Ascending aorta (tissue), 2 donors: ENCODE measurements at places on chromosomes 7 and 10.

DNA sequence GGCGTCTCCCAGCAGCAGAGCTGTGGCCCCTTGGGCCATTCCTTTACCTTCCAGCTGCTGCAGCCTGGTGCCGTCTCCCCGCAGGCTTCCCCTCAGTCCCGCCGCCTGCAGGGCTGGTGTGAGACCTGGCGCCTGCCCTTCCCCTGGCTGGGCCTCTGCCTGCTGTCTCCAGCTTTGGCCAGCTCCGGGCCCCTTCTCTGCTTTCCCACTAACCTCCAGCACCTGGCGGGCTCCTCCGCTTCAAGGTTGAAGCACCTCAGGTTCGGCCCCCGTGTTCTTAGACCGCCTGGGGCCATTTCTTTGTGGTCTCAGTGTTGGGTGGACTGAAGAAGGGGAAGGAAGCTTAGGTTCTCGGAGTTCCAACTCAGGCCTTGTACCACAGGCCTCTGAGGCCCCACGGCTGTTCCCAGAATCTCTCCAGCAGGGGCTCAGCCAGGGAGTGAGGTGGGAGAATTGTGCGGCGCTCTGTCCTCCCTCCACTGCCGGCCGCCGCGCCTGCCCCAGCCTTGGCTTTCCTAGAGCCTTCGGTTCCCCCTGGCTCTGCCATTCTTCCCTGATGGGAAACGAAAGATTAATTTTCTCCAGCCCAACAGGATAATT is 30.3 kb downstream of the GBX1 start:
- H3K4me1 ChIP-seq = no peaks in the 10 kb centered on the region
- DNase-seq = no peak
- no peak overlapping the region for H3K4me3 ChIP-seq
- no peaks in the 10 kb centered on the region for H3K27me3 ChIP-seq
- peaks cover 91% of the 10 kb centered on the region for H3K36me3 ChIP-seq

- no peaks in the 10 kb centered on the region for H3K27me3 ChIP-seq
- H3K27ac ChIP-seq = no peak overlapping the region
- H3K36me3 ChIP-seq = peaks cover 23% of the 10 kb centered on the region
- no peak for DNase-seq
- H3K4me1 ChIP-seq = no peaks in the 10 kb centered on the region
- H3K4me3 ChIP-seq = no peak overlapping the region
Measured at GRCh38 chr10:123761666-123762230, 95.6 kb downstream of the GPR26 start.

GRCh38 chr7:134865001-134865845 is 85.8 kb downstream of the CALD1 start:
- H3K4me3 ChIP-seq = peak overlapping the region; percentile 32
- peaks cover 29% of the 10 kb centered on the region for H3K36me3 ChIP-seq
- H3K27ac ChIP-seq = peak overlapping the region; percentile 74
- DNase-seq = no peak
- no peaks in the 10 kb centered on the region for H3K27me3 ChIP-seq

- H3K36me3 ChIP-seq = no peaks in the 10 kb centered on the region
- DNase-seq = no peak
- H3K4me3 ChIP-seq = no peak overlapping the region
Measured at GRCh38 chr10:17659365-17659764, 15.4 kb downstream of the STAM start.

GRCh38 chr10:7813481-7813880 is 4.8 kb upstream of the TAF3 start:
- no peaks in the 10 kb centered on the region for H3K4me1 ChIP-seq
- no peak overlapping the region for H3K4me3 ChIP-seq
- no peak overlapping the region for H3K27ac ChIP-seq
- DNase-seq = no peak
- H3K27me3 ChIP-seq = no peaks in the 10 kb centered on the region

DNA sequence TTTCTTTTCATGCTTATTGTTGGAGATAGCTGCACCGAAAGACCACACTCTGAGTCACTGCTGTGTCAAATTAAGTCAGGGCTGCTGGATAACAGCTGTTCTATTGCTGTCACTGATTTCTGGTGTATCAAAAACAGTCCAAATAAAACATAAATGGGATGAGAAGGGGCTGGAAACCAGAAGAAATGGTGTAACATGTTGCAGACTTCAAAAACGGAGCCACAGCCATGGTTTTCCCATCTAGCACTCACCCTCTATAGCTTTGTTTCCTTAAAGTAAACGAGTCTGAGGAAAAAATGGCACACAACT is 103.3 kb upstream of the DIP2C start:
- no peaks in the 10 kb centered on the region for H3K4me1 ChIP-seq
- no peak overlapping the region for H3K27ac ChIP-seq
- DNase-seq = no peak
- no peaks in the 10 kb centered on the region for H3K27me3 ChIP-seq

DNA sequence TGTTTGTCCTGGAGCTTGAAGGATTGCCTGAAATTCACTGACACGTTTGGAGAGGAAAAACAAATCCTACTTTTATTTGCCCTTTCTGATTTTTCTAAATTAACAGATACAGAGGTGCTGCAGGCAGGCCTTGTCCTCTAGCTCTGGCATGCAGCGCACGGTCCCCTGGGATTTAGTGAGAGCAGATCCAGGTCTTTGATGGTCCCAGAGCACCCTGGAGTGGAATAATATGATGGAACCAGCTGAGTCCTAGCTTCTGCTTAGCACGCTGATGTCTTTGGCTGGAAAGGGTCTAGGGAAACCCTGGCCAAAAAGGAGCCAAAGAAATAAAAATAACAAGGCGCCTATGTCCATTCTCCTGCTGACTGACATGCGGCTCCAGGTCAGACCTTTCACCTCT is 40.5 kb downstream of the C10orf120 start:
- no peaks in the 10 kb centered on the region for H3K4me1 ChIP-seq
- no peak for DNase-seq
- H3K4me3 ChIP-seq = no peak overlapping the region
- H3K27me3 ChIP-seq = no peaks in the 10 kb centered on the region
- no peak overlapping the region for H3K27ac ChIP-seq
- H3K36me3 ChIP-seq = no peaks in the 10 kb centered on the region

DNA sequence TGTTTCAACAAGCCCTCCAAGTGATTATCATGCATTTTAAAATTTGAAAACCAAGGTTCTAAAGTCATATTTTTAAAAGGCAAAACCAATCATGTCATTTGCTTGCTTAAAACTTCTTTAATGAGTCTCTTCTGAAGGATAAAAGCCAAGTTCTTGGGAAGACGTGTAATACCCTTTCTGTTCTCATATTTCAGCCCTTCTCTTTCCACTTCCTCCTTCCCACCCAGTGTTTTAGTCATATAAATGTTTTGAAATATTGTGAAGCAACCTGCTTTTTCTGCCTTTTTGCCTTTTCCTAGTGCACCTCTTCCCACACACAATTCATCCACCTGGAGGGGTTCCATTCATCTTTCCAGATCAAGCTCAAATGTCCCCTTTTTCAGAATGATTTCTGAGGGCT is 211.1 kb upstream of the LRRTM3 start:
- H3K36me3 ChIP-seq = no peaks in the 10 kb centered on the region
- H3K4me1 ChIP-seq = no peaks in the 10 kb centered on the region
- no peak overlapping the region for H3K27ac ChIP-seq
- H3K27me3 ChIP-seq = no peaks in the 10 kb centered on the region

- no peak overlapping the region for H3K27ac ChIP-seq
- H3K36me3 ChIP-seq = no peaks in the 10 kb centered on the region
- no peaks in the 10 kb centered on the region for H3K27me3 ChIP-seq
- H3K4me3 ChIP-seq = no peak overlapping the region
Measured at GRCh38 chr10:86130041-86130440, 236.6 kb downstream of the GRID1 start.

DNA sequence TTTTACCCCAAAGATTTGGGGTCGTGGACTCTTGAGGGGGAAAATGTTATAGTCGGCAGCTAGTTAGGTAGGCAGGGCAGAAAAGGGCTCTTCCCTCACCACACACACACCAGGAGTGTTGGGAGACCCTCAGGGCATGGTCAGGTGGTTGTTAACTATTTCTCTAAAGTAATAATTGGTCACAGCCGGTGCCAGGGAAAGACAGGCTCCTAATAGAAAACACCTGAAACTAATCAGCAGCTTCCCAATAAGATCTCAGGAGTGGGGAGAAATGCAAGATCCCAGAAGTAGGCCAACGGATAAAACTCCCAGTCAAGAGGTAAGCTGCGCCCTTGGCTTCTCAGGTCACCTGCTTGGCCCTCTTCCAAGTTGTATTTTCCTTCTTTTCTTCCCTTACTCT is 213.1 kb downstream of the PHTF2 start:
- H3K4me1 ChIP-seq = no peaks in the 10 kb centered on the region
- H3K4me3 ChIP-seq = no peak overlapping the region
- DNase-seq = no peak
- H3K36me3 ChIP-seq = no peaks in the 10 kb centered on the region
- H3K27ac ChIP-seq = no peak overlapping the region

DNA sequence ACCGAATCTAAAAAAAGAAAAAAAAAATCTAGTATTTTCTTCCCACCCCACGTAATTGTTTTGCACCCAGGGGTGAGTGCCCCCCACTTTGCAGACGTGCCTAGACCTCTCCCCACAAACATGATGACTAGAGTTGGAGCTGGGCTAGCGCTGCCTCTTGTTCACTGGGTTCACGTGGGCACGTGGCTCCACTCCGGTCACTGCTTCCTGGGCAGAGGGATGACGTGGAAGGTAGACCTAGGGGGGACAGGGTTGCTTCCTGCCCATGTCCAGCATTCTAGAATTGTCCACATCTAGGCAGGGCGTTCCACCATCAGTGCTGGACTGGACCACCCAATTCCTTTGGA is 861 bp upstream of the LIMK1 start:
- no peaks in the 10 kb centered on the region for H3K27me3 ChIP-seq
- peak overlapping the region; percentile 44 for H3K27ac ChIP-seq
- H3K36me3 ChIP-seq = no peaks in the 10 kb centered on the region
- H3K4me3 ChIP-seq = peak overlapping the region; percentile 67

DNA sequence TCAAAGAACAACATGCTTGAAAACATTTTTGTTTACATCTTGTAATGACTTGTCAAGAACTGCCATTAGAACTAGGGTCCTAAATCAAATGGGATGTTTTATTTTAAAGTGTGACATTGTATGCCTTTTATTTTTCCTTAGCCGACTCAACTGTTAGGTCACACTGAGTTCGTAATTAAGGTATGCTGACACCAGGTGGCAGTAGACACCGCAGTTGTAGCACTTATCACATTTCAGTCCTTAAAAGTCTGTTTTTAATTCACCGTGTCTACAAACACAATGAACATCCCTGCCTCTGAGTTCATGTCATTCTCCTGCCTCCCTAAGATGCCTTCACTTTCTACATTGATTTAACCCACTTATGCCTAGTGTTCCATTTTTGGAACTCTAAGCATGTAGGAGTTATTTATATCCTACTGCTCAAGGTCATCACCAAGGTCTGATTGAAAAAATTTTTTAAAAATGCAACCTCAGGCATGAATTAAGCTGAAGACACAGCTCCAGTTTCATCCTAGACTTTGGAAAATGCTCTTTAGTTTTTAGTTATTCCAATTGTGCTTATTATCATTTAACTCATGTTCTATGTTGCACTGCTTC is 186.1 kb downstream of the BMPER start:
- H3K27me3 ChIP-seq = no peaks in the 10 kb centered on the region
- H3K36me3 ChIP-seq = no peaks in the 10 kb centered on the region
- no peak overlapping the region for H3K27ac ChIP-seq
- DNase-seq = no peak

- no peaks in the 10 kb centered on the region for H3K4me1 ChIP-seq
- H3K36me3 ChIP-seq = no peaks in the 10 kb centered on the region
- H3K27ac ChIP-seq = no peak overlapping the region
Measured at GRCh38 chr7:23410446-23411183, 59.7 kb downstream of the IGF2BP3 start.

- H3K4me3 ChIP-seq = no peak overlapping the region
- peak; percentile 44 for DNase-seq
- H3K36me3 ChIP-seq = no peaks in the 10 kb centered on the region
- H3K27me3 ChIP-seq = no peaks in the 10 kb centered on the region
Measured at GRCh38 chr10:79045566-79046175, 23.1 kb upstream of the ZMIZ1 start.

GRCh38 chr7:153193144-153193595 is 433.6 kb downstream of the ACTR3B start:
- H3K27ac ChIP-seq = no peak overlapping the region
- no peaks in the 10 kb centered on the region for H3K4me1 ChIP-seq
- H3K27me3 ChIP-seq = no peaks in the 10 kb centered on the region
- no peak for DNase-seq
- H3K36me3 ChIP-seq = no peaks in the 10 kb centered on the region

DNA sequence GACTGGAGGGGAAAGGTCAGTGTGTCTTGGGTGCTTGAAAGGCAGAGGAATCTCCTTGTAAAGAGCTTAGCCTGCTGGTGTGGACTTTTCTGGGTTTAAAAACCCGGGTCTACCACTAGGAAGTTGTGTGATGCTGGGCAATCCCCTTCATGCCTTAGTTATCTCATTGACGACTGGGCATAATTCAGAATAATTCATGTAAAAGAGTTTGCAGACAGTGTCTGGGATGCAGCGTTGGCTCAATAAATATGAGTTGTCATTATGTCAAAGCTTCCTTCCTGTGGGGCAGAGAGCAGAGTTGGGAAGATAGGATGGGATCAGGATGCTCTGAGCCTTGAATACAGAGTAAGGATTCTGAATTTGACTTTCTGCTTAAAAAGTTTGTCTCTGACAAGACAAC is 196.4 kb downstream of the ADRA2A start:
- H3K27ac ChIP-seq = no peak overlapping the region
- H3K4me3 ChIP-seq = no peak overlapping the region
- no peaks in the 10 kb centered on the region for H3K27me3 ChIP-seq
- no peak for DNase-seq

- no peaks in the 10 kb centered on the region for H3K4me1 ChIP-seq
- DNase-seq = no peak
- H3K27ac ChIP-seq = no peak overlapping the region
- no peaks in the 10 kb centered on the region for H3K36me3 ChIP-seq
- no peak overlapping the region for H3K4me3 ChIP-seq
Measured at GRCh38 chr7:26078437-26079336, 73.3 kb upstream of the NFE2L3 start.

- no peaks in the 10 kb centered on the region for H3K27me3 ChIP-seq
- no peaks in the 10 kb centered on the region for H3K36me3 ChIP-seq
- H3K27ac ChIP-seq = no peak overlapping the region
Measured at GRCh38 chr7:78346827-78347226, 548.3 kb downstream of the PHTF2 start.
